ENCODE measurements at places on chromosomes 11 and 22. TPM values are rescaled to one million over a fixed set of nuclear protein-coding genes. Genes with fewer than 3 reads are reported as not detected.
A peak's percentile ranks its signal among the peaks of the same experiment; 100 is the strongest.

- no peak for DNase-seq
Observed at GRCh38 chr11:110128161-110128560, 35.0 kb downstream of the ZC3H12C start.

- peak; percentile 20 for DNase-seq
Observed at GRCh38 chr22:42277988-42278776, 7.7 kb upstream of the TCF20 start.

GRCh38 chr11:110962921-110963320 lies 250.7 kb upstream of the ARHGAP20 start:
- no peak for DNase-seq

GRCh38 chr22:47010211-47010610 lies 247.8 kb downstream of the TBC1D22A start:
- DNase-seq = no peak

- DNase-seq = no peak
Observed at GRCh38 chr11:111400595-111400994, 21.5 kb upstream of the POU2AF1 start.

DNA sequence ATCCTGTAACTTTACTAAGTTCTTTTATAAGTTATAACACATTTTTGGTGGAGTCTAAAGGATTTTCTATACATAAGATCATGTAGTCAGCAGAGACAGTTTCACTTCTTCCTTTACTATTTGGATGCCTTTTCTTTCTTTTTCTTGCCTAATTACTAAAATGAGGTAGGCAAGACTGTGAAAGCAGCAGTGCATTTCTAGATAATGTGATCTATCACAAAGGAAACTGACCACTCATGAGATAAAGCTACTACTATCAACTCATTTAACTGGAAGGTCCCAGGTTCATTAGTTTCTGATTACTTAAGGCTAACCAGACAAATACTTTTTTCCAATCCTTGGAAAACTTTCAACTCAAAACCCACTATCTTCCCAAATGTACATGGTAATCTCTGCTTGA lies 196.2 kb upstream of the E2F8 start:
- DNase-seq = no peak

DNA sequence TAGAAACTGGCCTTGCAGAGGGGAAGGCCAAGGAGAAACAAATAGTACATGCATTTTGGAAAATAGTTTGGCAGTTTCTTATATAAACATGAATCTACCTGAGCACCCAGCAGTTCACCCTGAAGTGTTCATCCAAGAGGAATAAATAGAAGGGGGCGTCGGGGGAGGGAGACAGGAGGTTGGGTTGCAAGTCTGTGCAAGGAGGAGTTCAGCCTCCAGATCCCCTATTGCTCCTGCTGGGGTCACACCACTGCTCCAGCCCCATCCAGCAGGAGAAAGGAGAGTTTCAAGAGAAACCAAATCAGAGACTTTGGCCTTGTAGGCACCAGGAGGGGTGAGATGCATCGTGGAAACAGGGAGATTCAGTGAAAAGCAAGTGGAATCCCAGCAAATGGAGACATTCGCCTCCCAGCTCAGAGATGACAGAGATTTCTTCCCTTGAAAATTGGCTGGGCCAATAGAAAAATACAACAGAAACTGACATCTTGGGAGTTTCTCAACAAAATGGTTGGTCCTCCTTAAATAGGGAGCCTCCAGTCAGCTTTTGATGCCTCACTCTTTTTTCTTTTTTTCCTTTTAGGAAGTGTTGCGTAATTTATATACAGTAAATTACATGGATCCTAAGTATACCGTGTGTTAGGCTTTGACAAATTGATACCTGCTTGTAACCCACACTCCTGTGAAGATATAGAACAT lies 34.1 kb downstream of the OTOG start:
- no peak for DNase-seq

DNA sequence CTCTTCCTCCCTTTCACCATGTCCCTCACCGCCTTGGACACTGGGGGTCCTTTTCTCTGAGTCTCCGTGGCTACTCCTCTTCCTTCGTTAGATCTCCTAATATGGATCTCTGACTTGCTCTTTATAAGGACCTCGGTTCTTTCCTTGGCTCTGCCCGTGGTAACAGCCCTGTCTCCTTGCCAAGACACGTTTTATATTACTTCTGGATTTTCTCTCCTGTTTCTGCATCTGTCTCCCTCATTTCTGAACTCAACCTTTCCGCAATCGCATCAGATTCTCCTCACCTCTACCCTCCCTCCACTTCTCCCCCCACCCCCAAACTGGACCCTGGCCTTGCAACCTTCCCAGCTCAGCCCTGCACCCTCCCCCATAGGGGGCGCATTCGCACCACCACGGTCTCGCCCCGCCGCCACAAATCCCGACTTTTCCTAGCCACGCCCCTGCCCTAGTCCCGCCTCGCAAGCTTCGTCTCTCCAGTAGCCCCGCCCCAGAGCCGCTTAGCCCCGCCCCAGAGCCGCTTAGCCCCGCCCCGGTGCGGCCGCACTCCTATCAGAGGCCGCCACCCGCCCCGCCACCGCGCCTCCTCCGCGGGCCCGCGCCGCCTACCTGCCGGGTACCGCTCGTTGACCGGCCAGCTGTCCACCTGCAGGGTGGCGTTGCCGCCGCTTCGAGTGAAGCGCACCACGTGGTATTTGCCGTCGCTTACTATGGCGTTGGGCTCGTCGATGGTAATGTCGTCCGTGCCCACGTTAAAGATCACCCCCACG lies 39.0 kb downstream of the SLC22A12 start:
- DNase-seq = no peak

DNA sequence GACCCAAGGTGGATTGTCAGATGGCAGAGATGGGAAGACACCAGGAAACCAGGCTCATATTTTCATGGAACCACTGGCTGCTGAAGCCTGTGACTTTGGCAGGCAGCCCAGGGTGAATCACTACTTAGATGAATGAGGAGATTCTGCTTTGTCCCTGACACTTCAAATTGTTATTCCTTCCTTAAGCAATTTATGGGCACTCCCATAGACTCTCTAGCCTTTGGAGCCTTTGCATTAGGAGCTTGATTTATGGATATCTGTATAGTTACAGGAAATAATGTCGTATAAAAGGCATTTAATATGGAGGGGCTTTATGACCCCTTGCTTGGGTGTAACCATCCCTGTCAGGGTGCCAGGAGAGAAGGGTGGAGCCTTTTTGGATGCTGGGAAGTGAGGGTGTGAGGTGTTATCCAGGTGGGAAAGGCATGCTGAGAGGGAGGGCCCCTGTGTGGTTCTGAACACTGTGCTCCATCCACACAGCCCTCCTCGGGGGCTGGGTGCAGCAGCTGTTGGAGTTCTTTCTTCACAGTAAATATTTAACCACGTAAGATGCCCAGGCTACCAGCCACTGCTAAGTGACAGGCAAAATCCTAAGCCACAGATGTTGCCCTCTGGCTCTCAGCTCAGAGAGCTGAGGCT lies 35.3 kb downstream of the IL18 start:
- peak; percentile 81 for DNase-seq

DNA sequence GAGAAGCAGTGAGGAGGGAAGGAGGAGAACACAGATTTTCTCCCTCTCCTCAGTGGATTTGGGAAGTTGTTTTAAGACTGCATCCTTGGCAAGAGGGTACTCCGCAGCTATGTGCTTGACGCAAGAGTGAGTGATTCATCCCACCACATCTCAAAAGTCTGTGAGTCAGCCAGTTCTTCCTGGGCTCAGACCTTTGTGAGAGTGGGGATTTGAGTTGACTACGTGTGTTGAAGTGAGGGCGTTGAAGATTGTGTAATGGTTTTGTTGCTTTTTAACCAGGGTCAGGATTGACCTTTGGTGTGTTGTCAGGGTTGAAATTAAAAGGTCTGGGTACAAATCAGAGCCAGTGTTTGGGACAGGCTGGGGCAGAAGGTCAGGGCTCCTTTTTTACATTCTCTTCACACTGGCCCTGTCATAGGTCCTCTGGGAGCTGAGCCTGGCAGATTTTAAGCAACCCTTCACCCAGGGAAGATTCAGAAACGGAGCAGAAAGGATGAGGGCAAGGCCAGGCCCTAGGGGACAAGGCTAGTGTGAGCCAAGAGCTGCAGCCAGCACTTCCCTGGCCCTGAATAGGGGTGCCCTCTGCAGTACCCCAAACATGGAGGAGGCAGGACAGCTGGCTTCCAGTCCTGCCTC lies 4.2 kb upstream of the C11orf86 start:
- peak; percentile 72 for DNase-seq

DNA sequence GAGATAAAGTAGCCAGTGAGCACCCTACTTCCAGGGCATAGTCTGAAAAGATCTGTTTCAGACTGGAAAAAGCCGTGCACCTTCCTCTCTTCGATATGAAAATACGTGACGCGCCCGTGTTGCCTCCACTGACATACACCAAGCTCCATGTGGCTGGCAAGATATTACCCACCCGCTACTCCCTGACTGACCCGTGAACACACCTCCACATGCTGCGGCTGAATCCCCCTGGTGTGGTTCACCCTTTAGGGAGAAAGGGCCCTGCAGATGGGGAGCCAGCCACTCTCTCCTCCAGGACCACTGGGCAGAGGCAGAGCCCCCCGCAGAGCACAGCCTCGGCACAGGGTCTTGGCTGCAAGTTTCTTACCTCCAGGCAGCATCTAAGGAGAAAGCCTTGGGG lies 245.0 kb downstream of the BRD1 start:
- no peak for DNase-seq

GRCh38 chr11:65278356-65278755 lies 16.6 kb downstream of the POLA2 start:
- no peak for DNase-seq

DNA sequence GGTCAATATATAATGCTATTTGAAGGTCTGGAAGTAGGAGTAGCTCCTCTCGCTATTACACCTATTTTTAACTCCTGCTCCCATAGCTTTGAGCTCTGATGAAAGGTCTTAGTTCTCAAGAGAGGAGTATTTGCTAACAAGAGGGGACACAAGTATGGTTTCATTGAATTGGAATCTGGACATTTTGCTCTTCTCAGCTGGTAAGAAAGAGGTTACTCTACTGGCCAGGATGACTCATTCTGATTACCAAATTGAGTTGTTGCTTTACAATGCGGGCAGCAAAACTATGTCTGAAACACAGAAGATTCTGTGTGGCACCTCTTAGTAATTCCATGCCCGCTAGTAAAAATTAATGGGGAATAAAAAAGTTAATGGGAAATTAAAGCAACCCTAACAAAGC lies 63.6 kb upstream of the EP300 start:
- DNase-seq = peak; percentile 97

GRCh38 chr11:43937434-43938411 lies 4.7 kb upstream of the C11orf96 start:
- peak; percentile 65 for DNase-seq

DNA sequence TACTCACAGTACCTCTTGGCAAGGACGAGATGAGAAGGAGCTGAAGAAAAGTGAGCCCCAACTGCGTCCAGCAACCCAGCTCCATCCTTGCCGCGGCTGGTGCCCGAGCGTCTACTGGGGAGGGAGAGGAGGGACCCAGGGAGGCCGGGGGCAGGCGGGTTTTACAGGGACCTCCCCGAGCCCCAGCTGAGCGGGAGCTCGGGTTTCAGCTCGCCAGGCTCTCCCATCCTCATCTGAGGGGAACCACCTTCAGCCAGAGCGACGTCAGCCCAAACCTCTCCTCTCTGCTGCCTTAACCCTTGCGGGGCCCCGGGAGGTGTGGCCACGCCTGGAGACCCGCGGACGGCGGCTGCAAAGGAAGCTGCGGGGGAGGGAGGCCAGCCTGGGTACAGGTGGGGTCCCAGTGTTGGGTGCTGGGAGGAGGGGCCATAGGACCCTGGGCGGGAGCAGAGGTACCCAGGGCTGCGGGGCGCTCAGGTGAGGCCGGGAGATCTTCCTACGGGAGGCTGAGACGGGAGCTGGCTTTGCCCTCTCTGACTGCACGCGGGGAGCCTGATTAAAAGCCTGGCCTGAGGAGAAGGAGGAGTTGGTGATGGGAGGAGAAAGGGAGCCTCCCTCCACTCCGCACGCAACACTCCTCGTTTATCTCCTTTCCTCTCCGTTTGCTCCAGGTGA lies at the start of gene PAMR1:
PAMR1 (minus strand) TSS at position 116 of the 675 bp plus-strand sequence; CDS start at position 85, 31 bp downstream.
- DNase-seq = no peak

DNA sequence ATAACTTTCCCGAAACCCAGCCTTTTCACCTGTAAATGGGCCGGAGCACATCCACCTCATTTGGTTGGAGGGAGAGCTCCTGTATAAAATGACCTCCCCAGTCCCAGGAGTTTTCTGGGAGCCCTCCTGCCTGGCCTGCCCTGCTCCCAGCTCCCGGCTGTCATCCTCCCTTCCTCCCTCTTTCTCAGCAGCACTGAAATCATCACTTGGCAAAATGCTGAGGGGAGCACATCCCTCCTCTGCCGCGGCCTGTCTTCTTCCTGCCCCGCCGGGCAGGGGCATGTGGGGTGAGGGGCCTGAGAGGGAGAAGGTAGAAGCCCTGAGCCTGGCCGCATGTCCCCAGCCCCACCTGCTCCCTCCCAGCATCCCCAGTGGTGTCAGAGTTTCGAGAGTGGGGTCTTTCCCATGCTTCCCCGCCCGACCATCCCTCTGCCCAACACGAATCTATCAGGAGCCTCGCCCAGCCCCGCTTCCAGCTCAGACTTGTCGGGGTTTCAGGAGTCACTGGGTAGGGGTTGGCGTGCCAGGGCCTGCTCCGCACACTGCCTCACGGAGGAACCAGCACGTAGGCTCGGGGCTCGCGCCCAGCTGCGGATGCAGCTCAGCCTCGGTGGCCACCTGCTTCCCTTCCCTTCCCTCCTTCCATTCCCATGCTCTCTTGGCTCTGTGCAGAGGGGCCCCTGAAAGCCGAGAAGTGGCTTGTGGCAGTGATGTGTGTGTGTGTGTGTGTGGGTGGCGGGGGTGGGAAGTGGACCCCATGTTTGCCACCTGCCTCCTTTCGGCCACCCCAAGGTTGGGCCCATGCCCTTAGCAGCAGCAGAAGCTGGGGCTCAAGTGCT lies 37.1 kb downstream of the NECTIN1 start:
- DNase-seq = no peak

DNA sequence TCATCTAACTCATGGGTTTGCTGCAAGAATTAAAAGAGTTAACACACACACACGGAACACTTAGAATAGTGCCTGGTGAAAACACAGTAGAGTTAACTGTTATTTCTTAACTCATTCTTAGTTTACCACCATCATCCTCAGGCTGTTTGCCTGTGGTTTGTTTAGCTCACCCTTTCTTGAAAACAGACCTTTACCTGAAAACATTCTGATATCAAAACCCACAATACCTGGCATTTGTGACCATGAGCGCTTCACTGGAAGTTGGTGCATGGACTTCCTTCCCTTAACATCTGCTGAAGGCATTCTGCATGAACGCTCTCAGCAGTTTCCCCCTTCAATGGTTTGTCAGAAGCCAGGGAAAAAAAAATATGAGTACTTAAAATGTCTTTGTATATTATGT lies 256.0 kb downstream of the ETS1 start:
- DNase-seq = no peak

GRCh38 chr11:96337541-96338431 lies 5.2 kb downstream of the MAML2 start:
- no peak for DNase-seq

- no peak for DNase-seq
Observed at GRCh38 chr11:33560729-33561128, 139.9 kb downstream of the C11orf91 start.

- DNase-seq = peak; percentile 68
Observed at GRCh38 chr22:30310881-30311771, 15.6 kb downstream of the TBC1D10A start.

Gene OR8G1
- not detected for total RNA-seq

Gene OR51A2
- not detected for total RNA-seq

Gene STK33
- 5.8 TPM for total RNA-seq

Gene GAB4
- not detected for total RNA-seq

Gene FOLR2
- not detected for total RNA-seq

All from PC-9 (cell line).